ENCODE measurements at places on chromosomes 6 and 20. TPM values are rescaled to one million over a fixed set of nuclear protein-coding genes. Genes with fewer than 3 reads are reported as not detected.
A peak's percentile ranks its signal among the peaks of the same experiment; 100 is the strongest.

Gene CPXM1
- not detected for total RNA-seq

GRCh38 chr6:113758826-113759574 lies 98.1 kb upstream of the MARCKS start:
- no peak for DNase-seq

DNA sequence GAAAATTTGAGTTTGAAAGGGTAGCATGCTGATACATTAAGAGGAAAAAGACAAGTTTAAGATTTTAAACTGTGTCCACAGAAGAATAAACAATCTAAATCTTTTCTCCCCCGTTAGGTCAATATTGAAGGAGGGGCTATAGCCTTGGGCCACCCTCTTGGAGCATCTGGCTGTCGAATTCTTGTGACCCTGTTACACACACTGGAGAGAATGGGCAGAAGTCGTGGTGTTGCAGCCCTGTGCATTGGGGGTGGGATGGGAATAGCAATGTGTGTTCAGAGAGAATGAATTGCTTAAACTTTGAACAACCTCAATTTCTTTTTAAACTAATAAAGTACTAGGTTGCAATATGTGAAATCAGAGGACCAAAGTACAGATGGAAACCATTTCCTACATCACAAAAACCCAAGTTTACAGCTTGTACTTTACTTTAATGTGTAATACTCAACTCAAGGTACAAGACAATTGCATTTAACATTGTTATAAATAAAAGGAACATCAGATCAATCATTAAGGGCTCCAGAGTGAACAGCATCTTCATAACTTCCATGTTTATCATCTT lies 10.8 kb downstream of the TCP1 start:
- no peak for DNase-seq

GRCh38 chr6:106510090-106510970 lies 119.0 kb downstream of the RTN4IP1 start:
- DNase-seq: no peak

DNA sequence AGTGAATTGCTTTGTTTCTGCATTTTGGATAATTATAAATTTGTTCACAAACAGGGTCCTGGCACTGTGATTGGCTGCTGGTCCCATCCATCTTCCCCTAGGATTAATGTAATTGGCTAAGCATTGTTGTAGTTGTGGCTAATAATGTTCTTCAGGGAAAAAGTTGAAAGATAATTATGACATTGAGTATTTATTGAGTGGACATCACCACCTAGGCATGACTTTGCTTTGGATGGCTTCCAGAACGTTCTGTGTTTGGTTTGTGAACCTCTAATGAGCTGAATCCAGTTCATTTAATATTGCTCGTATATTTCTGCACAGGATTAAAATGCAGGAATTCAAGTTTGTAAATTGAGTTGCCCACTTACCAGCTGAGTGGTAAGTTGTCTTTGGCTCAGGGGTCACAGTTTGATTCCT lies 55.1 kb downstream of the ARID1B start:
- DNase-seq: peak; percentile 47

DNA sequence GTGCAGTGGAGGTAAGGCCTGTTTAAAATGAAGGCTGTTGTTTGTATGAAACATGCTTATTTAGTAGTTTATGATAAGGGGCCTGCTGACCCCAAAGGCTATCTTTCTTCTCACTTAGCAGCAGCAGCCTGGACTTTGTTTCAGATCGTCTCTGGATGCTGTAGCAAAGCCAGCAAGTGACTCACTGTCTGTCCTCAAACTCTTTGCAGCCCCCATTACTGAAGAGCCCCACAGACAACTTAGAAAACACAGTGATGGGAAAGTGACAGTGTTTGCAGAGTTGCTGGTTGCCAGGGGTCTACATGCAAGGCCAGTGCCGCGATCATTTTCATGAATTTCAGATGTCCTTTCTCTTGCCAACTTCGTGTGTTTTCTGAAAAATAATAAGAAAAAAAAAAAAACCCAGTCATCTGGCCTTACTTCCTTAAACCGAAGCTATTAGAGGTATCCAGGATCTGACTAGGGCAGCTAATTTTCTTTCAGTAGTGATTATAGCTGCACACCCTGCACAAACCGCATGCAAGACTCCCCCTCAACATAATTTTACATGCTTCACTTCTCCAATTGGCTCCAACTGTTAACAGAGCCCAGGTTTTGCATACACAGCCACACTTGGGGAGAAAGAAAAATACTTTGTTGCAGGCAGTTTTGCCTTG lies 11.6 kb upstream of the F13A1 start:
- no peak for DNase-seq

Gene WFDC12
- not detected for total RNA-seq

Gene EPM2A
- total RNA-seq: 3.9 TPM

DNA sequence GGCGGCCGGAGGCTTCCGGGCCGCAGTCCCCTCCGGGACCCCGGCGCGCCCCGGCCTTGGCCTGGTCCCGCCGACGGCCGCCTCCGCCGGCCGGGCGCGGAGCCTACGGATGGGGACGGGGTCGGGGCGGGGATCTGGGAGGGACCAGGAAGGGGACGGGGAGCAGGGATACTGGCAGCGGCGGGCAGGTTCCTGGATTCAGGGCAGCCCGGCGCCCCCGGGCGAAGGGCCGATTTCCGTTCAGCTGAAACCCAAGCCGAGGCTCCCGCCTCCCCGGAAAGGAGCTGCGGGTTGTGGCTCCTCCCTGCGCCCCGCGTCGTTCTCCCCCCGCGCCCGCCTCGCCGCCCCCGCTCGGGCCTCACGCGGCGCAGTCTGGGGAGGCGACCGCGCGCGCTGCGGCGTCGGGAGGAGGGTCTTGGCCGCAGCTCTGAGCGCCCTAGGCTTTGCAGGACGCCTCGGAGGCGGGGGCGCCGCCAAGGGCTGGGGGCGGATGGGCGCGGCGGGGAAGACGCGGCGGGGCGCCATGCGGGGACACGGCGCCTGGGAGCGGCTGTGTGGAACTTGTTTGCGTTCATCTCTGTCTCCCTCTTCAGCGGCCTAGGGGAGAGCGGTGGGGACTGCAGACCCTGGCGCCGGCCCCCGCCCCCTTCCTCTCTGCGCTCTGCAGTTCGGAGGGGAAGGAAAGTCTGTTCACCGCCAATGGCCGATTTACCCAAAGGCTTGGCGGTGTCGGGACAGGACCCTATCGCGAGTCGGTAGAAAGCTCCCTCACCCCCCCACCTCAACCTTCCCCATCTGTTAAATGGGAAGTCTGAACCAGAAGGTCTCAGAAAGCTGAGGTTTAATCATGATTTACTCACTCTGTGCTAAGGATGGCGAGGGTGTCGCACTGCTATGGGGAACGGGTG lies 22.7 kb upstream of the TMEM181 start:
- DNase-seq: no peak

DNA sequence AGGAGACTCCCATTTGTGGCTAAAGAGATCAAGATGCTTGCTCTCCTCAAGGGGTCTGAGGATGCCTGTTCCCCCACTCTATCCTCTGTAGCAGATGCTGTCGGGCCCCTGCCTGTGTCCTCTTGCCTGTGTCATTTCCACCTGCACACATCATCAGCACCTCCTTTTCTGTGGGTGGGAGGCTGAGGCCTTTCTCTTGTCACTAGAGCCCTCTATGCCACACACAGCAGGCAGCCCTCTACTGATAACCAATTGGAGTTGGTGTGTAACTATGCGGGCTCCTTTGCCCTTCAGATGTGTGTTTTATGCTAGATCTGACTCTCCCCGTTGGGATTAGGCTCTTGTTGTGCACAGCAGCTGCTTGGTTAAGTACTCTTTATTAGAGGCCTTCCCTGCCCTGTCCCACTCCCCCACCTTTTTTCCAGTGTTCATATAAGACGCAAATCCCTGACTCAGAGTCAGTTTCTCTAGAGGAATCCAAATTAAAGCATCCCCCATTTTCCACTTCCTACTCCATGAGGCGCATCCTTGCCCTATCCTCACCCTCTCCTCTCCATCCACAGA lies 7.7 kb downstream of the TREML2 start:
- DNase-seq: no peak

Gene PROKR2
- not detected for total RNA-seq

- DNase-seq: no peak
Measured at GRCh38 chr6:71727632-71728294, 158.6 kb upstream of the RIMS1 start.

Gene MCCD1
- total RNA-seq: not detected

Gene SALL4
- 0.33 TPM for total RNA-seq

Gene TSBP1
- total RNA-seq: not detected

DNA sequence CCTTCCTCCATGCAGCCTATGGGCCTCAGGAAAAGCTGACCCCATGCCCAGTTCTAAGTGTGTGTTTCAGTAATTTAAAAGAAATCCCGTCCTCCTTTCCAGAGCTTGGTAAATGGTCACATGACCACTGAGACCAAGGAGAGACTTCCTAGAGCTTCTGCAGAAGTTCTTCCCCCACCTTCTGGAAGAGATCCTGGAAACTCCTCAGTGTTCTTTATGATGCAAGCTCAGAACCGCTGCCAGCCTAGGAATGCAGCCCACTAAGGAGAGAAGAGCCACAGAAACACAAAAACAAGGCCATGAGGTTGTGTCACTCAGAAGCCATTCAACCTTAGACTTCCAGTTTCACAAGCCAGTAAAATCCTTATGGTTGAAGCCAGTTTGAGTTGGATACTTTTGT lies 348.4 kb downstream of the TPBG start:
- DNase-seq: peak; percentile 32

- DNase-seq: no peak
Measured at GRCh38 chr20:59643615-59644061, 39.3 kb downstream of the PHACTR3 start.

- DNase-seq: peak; percentile 99
Measured at GRCh38 chr6:116229287-116229913, 24.5 kb downstream of the TSPYL4 start.

- peak; percentile 28 for DNase-seq
Measured at GRCh38 chr20:4602297-4602631, 119.4 kb upstream of the PRND start.

Gene PLCB4
- 87.4 TPM for total RNA-seq

All from HFFc6 (cell line).